ENCODE measurements at places on chromosomes 7 and 10.

GRCh38 chr10:100748231-100749058 is 3.1 kb downstream of the PAX2 start:
- no peak for DNase-seq

DNA sequence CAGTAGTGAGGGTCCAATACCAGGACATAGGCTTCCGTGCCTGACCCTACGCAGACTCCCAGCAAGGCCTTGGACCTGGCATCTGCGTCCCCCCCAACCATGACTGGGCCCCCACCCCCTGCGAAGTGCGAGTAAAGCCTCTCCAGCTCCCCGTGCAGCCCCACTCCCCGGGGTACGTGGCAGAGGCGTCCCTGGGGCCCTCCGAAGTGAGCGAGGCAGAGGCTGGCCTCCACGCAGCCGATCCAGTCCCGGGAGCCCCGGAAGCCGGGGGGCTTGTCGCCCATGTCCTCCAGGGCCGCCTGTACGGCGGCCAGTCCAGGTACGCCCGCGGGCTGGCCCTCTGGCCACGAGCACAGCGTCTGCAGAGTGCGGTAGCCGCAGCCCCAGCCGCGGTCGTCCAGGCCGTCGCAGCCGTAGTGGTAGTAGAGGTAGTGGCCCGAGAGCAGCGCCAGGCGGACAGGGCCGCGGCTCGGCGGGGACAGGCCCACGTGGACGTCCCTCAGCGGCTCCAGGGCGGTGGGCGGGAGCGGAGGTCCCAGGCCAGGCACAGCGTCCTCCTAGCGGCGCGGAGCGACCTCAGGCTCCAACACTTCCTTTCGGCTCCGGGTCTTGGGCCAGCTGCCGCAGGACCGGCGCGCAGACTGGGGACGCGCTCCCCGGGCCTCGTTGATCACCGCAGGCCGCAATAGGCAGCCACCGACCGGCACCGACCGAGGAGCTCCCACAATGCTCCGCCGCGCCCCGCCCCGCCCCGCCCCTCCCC is at the start of gene UFSP1:
Gene UFSP1 (minus strand): TSS at position 728 of the 763 bp plus-strand sequence. CDS start 444 bp downstream, at position 284.
- DNase-seq: no peak

DNA sequence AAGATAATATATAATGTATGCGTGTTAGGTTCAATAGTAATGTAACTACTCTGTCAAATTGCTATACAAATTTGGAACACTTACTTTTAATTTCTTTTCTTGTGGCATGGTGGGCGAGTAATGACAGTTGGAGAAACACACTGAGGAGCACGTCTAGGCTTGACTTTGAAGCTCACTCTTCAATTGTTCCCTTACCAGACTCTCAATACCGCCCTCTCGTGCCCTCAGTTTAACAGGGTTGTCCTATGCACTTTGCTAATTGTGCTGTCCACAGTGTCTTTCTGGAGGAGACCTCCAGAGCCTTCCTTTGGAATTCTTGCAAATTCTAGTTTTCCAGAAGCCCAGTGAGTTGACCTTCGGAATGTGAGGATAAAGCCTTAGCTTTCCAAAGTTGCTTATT is 107.2 kb upstream of the RELN start:
- DNase-seq: no peak

- DNase-seq: no peak
Observed at GRCh38 chr10:43585981-43586729, 11.7 kb upstream of the ZNF239 start.

DNA sequence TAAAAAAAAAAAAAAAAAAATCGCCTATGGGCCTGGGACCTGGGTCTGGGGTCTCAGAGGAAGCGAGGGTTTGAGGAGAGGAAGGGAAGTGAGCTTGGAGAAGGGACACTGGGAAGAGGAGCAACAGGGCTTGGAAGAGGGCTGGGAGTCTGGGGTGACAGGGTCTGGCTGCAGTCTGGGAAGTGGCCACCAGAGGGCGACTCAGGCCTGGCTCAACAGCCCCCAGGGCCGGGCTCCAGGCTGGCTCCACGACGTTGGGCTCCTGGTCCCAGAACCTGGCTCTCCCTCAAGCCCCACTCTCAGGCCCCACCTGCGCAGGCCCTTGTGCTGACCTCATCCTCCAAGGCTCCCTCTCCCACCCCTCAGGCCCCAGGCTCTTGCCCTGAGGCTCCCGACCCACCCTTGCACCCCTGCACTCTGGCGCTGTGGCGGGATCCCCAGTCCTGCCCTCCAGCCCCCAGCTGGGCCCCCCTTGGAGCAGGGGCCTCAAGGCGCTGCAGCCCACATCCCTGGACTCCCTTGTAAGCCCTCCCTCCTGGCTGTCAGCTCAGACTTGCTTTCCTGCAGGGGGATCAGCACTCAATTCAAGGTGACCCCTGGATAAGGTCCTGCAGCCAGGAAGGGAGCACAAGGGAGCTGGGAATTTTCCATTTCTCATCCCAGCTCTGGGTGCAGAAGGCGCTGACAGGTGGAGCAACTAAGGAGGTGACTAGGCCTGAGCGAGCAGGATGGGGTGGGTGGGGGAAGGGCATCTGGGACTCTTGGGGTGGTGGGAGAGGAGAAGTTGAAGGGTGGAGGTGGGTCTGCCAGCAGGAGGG is 5.4 kb upstream of the SPACDR start:
- DNase-seq: peak; percentile 81

- no peak for DNase-seq
Observed at GRCh38 chr7:108265007-108265406, 134.8 kb upstream of the LAMB4 start.

GRCh38 chr10:124886195-124886594 is 55.7 kb upstream of the ZRANB1 start:
- no peak for DNase-seq

DNA sequence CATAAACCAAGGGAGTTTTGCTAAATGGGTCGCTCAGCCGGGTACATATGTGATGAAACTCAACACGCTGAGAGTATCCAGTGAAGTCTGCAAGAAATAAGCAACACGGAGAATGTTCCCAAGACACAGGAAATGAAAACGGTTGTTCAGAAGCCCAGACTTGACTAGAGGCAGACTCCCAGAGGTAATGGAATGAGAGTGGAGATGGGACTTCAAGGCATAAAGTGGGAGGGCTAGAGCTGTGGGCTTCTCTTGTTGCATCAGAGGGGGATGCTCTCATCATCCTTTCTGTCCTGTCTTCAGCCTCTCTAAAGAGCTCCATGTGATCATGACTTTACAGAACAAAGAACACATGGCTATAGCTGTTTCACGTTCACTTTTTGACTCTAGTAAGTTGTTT is 88.3 kb downstream of the BAMBI start:
- DNase-seq: no peak

- no peak for DNase-seq
Observed at GRCh38 chr7:47420122-47420780, 161.7 kb downstream of the TNS3 start.

DNA sequence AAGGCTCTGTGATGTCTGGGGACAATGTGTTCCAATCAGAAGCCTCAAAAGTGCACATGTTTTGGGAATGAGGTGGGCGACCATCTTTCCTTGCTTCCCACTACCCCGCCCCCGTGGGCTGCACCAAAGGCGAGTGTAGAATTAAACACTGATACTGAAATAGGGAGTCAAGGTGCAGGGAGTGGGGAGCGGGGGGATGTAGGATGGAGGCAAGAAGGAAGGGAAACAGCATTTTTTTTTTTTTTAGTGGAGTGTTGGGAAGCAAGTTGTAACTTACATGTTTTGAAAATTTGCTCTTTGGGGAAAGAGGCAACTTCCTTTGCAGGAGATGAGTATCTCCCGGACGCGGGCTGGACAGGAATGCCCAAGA is 484 bp upstream of the DLX5 start:
- DNase-seq: no peak

DNA sequence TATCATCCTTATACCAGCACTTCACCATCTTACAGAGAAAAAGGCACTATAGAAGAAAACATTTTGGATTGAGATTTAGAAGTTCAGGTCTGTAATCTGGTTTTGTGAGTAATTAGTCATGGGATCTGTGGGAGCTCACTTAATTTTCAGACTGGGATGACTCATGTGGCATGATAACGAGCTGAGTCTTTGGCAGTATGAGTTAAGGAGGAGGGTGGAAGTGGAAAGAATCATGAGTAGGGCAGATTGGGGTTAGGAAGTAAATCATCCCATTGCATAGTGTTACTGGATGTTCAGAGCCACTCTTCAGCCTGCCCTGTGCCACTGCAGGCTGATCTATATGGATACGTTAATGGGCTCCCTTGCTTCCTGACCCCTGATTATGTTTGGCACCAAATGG is 64.9 kb downstream of the ZNF92 start:
- no peak for DNase-seq

- no peak for DNase-seq
Observed at GRCh38 chr7:38671911-38672905, 41.0 kb upstream of the AMPH start.

DNA sequence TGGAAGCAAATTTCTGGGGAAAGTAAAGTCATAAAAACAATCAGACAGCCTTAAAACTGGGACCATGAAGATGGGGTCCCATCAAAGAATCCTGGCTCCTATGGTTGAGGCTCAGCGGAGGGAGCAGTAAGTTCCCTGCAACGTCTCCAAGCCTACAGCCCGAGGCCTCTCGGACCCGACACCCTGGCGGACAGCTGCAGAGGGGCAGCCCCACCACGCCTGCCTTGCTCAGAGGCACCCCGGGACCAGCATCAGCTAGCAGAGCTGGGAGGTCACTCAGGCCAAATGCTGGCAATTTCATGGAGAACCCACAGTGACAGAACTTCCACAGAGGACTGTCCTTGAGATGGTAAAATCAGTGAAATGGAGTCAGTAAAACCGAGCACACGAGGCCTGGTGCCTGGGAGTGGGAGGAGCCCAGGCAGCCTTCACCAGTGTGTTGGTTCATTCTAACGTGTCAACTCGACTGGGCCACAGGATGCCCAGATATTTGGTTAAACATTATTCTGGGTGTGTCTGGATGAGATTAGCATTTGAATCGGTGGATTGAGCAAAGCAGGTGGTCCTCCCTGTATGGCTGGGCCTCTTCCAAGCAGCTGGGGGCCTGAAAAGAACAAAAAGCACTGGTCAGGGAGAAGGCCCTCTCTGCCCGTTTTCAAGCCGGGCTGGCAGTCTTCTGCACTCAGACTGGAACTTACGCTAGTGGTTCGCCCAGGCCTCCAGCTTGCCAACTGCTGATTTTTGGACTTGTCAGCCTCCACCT is 96.2 kb upstream of the INSIG1 start:
- DNase-seq: no peak

DNA sequence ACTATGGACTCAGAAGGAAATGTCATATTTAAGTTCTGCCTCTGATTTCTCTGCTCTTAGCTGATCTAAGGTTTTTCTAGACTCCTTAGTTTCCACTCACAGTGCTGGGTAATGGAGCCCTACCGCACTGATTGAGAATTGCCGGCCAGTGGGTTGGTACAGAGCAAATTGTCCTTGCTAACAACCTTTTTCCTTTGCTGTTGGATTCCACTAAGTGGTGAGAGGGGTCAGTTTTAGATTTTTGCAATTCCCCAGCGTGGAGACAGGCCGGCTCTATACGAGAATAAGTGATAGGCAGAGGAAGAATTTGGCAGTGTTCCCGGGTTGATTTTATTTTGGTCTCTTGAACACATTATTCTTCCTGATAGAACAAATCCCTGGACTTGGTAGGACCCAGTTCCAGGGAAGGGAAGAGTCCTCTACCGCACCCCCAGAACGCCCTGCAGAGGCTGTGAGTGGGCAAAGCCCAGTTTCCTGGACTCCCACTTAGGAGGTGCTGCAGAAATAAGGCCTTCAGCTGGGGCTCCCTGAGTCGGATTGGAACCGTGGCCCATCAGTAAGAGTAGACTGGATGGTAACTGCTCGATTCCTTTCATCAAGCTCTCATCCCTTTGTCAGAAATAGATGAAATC is 3.0 kb upstream of the NRP1 start:
- no peak for DNase-seq
